ENCODE measurements at places on chromosomes 16 and 17.

- no peak for DNase-seq
Observed at GRCh38 chr17:59851439-59852375, 41.0 kb downstream of the TUBD1 start.

DNA sequence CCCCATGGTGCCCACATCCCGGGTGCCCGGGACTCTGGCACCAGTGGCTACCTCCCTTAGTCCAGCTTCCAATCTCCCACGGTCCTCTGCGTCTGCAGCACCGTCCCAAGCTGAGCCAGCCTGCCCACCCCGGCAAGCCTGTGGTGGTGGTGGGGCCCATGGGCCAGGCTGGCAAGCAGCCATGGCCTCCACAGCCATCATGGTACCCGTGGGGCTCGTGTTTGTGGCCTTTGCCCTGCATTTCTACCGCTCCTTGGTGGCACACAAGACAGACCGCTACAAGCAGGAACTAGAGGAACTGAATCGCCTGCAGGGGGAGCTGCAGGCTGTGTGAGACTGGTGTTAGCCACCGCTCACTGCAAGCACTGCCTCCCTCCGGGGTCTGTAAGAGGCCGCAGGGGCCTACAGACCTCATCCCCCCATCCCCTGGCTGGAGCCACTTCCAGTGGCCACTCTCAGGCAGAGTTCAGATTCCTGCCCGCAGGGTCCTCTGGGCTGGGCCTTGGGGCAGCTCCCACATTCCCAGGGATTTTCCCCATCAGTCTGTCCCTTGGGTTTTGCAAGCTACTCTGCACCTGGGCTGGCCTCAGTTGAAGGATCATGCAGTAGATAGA is 3.9 kb upstream of the SETD1A start:
- DNase-seq, result no peak

DNA sequence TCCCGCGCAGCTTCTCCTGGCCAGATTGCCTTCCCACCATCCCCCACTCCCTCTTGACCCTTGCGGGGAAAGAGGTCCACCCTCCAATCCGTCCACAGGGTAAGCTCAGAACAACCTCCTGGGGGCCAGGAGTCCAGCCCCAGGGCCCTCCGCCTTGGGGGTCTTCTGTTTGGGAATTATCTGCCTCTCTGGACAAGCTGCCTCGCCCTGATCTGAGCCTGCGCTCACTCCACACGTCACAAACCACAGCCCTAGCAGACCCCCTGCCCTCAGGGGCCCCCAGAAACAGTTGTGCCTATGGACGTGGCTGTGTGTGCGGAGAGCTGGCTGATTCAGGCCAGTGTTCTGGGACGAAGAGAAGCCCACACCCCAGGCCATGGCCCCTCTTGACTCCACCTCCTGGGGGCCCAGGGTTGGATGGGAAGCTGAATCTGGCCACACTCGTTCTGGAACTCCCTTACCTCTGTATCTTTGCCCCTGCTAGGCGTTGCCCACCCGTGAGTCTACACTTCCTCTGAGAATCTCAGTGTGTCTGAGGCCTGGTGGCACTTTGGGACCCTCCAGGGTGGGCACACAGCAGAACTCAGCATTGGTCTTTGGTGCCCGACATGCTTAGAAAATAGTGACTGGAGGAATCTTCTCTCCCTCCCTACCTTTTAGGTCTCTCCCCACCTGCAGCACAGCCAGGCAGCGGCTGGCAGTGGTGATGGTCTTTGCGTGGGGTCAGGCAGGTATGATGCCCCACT is 119.9 kb upstream of the SMURF2 start:
- DNase-seq, result no peak

DNA sequence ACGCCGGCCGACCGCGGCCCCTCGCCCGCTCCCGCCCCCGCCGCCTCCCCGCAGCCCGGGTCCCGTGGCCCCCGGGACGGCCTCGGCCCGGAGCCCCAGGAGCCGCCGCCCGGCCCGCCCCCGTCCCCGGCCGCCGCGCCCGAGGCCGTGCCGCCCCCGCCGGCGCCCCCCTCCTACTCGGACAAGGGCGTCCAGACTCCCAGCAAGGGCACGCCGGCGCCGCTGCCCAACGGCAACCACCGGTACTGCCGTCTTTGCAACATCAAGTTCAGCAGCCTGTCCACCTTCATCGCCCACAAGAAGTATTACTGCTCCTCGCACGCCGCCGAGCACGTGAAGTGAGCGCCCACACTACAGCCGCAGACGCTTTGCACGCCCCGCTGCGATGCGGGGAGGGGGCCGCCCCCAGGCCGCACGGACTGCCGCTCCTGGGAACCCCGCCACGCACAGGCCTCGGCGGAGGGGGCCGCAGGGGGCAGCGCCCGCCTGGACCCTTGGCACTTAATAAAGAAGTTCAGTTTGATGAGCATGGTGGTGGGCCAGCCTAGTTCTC is 35.5 kb upstream of the ZC3H18 start:
- peak; percentile 20 for DNase-seq

GRCh38 chr17:58302919-58303585 is 22.3 kb upstream of the MPO start:
- no peak for DNase-seq

DNA sequence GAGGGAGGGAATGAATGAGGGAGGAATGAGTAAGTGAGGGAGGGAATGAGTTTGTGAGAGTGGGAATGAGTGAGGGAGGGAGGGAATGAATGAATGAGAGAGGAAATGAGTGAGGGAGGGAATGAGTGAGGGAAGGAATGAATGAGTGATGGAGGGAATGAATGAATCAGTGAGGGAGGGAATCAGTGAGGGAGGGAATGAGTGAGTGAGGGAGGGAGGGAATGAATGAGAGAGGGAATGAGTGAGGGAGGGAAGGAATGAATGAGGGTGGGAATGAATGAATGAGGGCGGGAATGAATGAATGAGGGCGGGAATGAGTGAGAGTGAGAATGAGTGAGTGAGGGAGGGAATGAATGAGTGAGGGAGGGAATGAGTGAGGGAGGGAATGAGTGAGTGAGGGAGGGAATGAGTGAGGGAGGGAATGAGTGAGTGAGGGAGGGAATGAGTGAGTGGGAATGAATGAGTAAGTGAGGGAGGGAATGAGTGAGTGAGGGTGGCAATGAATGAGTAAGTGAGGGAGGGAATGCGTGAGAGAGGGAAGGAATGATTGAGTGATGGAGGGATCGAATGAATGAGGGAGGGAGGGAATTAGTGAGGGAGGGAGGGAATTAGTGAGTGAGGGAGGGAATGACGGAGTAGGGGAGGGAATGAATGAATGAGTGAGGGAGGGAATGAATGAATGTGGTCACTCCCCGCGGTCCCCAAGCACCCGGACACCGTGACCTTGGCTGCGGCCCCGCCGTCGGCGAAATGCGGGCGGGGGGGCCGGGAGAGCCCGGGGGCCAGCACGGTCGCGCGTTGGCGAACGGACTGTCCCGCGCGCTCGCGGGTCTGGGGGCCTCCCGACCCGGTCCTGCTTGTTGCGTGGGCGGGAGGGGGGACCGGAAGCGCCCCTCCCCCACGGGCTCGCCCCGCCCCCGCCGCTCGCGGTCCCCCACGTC is 1.1 kb upstream of the UBE2I start:
- no peak for DNase-seq

DNA sequence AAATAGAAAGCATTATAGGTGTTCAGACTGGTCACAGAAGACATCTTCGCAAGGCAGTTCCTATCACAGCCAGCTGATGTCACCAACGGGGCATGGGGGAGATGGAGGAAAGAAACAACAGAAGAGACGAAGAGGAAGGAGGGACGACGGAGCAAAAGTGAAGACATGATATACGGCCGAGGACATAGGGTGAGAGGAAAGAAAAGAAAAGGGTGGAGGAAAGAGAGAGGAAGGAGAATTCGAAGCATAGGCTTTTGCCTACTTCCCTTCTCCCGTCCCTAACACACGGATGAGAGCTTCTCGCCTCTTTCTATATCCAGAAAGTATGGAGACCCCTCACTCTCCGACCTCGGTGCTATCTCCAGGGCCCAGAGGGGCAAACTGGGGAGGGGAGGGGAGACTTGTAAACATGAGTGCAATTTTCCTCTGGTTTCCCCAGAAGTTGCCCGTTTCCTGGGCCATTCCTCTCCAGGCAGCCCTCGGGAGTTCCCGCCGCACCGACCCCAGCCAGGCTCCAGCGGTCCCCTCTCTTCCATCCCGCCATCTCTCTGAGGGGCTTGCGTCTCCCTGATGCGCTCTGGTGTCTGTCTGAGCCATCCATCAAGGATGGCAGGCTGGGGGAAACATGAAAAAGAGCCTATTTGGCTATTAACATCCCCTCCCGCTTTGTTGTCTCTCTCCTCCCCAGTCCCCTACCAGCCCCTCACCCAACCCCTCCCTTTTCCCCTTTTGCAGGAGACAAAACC is 26.0 kb downstream of the COPZ2 start:
- no peak for DNase-seq

GRCh38 chr17:36535669-36536081 is 888 bp downstream of the PIGW start:
- DNase-seq, result no peak

GRCh38 chr17:79975498-79976134 is 60.1 kb downstream of the TBC1D16 start:
- DNase-seq, result no peak

DNA sequence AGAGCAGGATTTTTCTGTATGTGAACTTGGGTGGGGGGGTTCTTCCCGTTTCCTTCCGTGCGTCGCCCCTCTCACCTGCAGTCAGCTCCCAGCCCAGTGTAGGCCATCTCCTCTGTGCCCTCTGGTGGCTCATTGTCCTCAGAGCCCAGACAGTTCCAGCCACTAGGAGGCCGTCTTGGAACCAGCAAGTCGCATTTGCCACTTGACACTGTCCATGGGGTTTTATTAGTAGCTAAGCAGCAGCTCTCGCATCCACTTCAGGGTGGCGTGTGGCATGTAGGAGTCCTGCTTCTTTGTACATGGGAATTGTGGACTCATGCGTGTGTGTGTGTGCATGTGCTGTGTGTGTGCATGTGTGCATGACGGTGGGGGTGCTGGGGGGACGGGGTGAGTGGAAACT is 74.0 kb downstream of the SEC14L1 start:
- DNase-seq, result no peak

- DNase-seq, result no peak
Observed at GRCh38 chr17:50583641-50584040, 23.1 kb downstream of the CACNA1G start.

DNA sequence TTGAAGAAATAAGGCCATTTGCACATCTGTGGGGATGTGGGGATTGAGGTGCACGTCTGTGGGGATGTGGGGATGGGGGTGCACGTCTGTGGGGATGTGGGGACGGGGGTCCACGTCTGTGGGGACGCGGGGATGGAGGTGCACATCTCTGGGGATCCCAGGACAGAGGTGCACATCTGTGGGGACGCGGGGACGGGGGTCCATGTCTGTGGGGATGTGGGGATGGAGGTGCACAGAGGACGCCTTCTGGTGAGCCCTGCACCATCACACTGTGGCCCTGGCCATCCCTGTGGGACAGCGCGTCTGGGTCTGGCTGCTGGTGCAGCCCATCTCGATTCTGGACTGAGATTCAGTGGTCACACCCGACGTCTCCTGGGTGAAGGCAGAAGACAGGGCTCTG is 161.4 kb downstream of the LAT start:
- DNase-seq, result no peak

DNA sequence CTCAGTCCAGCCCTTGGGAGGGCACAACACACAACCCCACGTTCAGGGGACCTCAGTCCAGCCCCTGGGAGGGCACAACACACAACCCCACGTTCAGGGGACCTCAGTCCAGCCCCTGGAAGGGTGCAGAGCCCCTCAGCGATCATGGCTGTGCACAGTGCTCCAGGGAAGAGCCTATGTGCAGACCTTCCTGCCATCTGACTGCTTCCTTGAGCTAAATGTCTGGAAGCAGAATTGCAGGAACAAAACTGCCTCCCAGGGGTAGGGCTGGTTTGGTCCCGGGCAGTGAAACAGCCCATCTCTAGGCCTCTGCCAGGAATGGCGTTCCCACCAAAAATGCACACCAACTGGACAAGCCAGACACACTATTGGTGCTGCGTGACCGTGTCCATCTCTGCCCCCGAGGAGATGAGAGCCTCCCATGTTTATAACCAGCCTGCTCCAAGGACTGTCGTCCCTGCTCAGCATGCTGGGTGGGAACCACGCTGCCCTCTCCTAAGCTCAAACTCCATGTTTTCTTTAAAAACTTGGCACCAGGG is 44.0 kb downstream of the ZNF276 start:
- no peak for DNase-seq

DNA sequence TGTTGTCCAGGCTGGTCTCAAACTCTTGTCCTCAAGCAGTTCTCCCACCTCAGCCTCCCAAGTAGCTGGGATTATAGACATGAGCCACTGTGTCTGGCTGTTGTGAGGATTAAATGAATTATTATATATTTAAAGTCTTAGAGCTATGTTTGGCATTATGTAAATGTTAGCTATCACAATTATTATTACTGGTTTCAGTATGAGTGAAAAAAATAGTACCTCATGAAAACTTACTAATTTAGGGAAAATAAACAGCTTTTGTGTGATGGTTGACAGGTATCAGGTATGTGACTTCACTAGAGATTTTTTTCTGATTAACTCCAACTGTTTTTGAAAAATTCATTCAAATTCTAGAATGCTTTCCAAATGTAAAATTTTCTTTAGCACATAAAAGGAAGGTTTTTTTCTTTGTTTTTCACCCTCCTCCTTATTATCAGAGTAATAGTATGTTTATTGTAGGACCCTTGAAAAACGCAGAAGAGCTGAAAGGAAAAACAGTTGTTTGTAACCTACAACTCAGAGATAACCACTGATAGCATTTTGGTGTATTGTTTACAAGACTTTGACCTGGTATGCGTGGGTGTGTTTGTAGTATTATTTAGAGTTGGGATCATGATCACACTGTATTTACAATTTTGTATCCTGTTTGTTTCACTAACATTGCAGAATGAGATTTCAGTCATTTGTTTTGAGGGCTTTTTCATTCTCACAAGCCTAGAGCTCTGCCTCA is 13.2 kb downstream of the NLK start:
- DNase-seq, result no peak

GRCh38 chr17:21193031-21193430 is 20.9 kb downstream of the TMEM11 start:
- no peak for DNase-seq

DNA sequence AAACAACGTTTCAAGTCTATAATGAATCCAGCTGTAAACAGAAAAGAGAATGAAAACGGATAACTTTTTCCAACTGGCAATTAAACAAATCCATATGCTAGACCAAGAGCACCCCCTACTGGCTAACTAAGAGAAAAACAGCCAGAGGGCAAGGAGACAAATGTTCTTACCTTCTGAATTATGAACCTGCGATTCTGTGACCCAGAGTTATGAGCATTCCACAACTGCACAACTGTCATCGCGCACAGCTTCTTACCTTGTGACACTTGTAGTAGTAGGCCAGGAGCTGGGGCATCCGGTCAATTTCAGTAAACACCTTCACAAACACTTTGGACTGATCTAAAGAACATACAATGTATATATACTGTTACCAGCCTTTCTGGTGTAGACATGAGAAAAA is 18.6 kb downstream of the COG7 start:
- no peak for DNase-seq

Measured in stimulated activated CD4-positive, alpha-beta T cell treated with anti-CD3 and anti-CD28 coated beads, TNF-alpha, amount 100 ng/mL, for 1 hour (primary cell).